ENCODE measurements at places on chromosomes 1 and 21. TPM values are rescaled to one million over a fixed set of nuclear protein-coding genes. Genes with fewer than 3 reads are reported as not detected.

DNA sequence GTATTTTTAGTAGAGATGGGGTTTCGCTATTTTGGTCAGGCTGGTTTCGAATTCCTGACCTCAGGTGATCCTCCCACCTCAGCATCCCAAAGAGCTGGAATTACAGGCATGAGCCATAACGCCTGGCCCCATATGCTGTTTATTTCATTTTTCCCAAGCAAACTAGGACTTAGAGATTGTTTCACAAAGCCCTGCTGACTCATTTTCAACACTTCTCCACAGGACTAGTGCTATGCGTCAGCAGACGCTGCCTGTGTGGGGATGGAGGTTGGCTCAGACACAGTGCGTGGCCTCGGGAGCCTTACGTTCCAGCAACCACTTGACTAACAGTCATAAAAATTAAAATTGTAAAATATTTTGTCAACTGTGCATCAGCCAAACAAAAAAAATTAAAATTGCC lies 22.7 kb downstream of the PKNOX1 start:
- no peak for DNase-seq

DNA sequence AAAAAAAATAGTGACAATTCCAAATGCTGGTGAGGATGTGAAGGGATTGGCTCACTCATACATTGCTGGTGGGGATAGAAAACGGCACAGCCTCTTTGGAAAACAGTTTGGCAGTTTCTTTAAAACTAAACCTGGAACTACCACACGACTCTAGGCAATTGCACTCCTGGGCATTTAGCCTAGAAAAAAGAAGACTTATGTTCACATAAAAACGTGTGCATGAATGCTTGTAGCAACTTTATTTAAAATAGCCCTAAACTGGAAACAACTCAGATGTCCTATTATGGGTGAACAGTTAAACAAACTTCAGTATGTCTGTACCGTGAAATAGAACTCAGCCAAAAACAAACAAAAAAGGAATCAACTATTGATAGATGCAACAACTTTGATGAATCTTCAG lies 9.4 kb upstream of the TMEM9 start:
- DNase-seq, result no peak

Gene RHBDL2
- polyA plus RNA-seq, result 0.95 TPM

DNA sequence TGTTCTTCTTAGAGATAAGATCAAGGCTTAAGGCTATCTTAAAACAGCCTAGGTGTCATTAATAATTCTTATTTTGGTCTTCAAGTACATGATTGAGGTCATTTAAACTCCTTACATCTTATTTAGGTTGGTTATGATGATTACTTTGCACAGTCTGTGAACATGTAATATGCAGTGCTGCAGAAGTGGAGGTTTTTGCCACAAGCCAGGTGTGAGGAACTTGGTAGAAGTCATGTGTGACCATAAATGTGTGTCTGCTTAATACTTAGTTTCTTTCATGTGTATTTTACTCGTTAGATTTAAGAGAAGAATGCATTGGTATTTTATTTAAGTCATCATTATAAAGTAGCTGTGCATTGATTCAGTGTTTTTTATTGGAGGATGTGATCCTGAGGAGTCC lies 10.1 kb downstream of the ATG4C start:
- DNase-seq, result no peak

Gene LCE1C
- not detected for polyA plus RNA-seq

DNA sequence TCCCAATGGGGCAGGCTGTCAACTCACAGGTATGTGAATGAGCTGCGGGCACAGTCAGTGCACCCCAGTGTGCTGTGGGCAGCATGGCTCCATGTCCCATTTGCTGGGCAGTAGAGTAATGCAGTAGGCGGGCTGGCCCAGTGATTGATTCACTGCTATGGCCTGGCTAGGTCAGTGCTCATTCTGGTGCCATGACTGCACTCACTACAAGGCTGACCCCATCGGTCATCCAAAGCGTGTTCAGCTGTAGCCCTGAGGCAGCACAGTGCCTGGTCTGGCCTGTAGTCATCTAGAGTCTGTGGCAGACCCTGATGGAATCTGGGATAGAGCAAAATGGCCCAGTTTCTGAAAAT lies 7.4 kb downstream of the HYI start:
- no peak for DNase-seq

Gene CRYBG2
- polyA plus RNA-seq, result 0.65 TPM

Gene RGSL1
- polyA plus RNA-seq, result not detected

DNA sequence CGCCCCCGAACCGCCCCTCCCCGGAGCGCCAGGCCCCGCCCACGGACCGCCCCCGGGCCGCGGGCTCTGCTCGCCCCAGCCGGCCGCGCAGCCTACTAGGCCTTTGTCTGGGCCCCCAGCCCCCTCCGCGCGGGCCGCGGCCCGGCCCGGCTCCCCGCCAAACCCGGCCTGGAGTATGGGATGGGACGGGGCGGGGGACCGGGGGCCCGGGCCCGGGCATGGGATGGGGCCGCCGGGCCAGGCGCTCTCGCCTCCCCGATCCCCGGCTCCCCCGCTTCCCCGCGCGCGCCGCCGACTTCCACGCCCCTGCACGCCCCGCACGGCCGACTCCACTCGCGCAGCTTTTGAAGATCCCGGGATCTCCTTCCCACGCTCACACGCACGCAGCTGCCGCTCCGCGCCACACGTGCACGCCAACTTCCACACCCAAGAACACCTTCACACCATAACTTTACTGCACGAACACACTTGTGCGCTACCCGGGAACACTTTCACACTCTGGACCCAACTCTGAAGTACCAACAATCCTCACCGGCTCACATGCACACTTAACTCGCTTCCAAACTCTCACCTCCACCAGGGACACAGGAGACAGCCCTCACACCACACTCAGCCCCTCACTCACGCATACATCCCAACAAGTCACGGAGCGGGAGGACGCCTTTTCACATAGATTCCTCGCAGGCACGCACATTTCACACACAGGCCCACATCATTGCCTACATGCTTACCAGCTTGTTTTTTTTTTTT lies 437 bp upstream of the HSPG2 start:
- DNase-seq, result no peak

DNA sequence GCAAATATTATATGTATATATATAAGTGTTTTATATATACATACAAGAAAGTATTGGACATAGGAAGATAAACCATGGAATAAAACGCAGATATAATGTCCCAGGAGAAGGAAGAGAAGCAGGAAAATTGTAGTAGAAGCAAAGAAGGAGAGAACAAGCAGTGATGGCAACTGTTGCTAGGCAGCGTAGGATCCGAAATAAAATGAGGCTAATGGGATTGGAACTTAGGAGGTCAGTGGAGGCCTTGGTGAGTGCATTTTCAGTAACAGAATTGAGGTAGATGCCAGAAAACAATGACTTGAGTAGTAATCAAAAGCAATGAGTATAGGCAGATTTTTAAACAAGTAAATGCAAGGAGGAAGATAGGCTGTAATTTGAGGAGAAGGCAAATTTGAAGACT lies 265.8 kb downstream of the LRRC7 start:
- no peak for DNase-seq

- no peak for DNase-seq
Observed at GRCh38 chr1:45722809-45723208, 27.6 kb downstream of the IPP start.

DNA sequence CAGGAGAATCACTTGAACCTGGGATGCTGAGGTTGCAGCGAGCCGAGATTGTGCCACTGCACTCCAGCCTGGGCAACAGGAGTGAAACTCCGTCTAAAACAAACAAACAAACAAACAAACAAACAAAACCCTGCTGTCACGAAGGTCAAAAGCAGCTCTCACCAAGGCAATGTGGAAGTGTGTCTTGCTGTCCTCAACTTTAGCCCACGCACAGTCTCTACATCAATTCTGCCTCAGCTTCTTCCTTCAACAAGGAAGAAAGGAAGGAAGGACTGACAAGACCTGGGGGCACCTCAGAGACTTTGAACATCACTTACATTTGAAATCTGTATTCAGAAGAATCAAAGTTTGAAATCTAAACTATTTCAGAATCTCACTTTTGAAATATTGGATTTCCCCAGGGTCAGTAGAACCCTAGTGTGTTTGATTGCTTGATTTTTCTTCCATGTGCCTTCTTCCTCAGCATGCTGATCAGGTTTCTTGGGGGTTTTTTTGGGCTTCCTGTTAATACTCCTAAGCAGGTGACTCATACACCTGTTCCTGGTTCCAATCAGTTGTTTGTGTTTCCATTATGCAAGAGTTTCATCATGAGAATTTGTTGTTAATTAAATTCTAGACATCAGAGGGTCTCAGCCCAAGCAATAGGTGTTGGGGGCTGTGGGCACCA lies 6.5 kb upstream of the CSTB start:
- DNase-seq, result no peak

DNA sequence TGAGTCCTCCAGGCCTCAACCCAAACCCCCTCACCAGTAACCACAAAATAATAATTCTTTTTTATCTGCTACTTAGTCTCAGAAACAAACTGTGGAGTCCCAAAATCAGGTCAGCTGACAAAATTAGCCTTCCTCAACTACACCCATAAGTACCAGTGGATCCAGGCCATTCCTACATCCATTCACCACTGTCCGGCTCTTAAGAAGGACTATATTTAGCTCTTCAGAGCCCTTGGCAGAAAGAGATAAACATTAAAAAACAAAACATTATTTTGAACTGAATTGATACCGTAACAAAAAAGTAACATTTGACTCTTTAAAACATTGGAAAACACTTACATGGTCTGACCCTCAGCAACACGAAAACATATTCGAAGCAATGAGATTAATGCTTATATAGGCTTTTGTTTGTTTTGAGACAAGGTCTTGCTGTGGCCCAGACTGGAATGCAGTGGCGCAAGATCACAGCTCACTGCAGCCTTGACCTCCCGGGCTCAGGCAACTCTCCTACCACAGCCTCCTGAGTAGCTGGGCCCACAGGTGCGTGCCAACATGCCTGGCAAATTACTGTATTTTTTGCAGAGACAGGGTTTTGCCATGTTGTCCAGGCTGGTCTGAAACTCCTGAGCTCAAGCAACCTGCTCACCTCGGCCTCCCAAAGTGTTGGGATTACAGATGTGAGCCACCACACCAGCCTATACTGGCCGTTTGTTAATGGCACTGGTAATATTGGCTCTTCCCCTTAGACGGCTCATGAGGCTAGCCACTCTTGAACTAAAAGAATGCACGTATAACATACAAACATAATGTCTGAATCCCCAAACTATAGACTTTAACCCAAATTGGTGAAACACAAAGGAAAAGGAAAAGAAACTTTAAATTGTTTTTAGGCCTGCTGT lies 330.7 kb downstream of the SMYD3 start:
- DNase-seq, result no peak

Gene SAMSN1
- 5.3 TPM for polyA plus RNA-seq

- DNase-seq, result no peak
Observed at GRCh38 chr1:168285971-168286927, 5.6 kb downstream of the TBX19 start.

Gene TNFAIP8L2
- polyA plus RNA-seq, result 1.2 TPM

GRCh38 chr1:174872615-174873058 lies 127.1 kb upstream of the CACYBP start:
- no peak for DNase-seq

DNA sequence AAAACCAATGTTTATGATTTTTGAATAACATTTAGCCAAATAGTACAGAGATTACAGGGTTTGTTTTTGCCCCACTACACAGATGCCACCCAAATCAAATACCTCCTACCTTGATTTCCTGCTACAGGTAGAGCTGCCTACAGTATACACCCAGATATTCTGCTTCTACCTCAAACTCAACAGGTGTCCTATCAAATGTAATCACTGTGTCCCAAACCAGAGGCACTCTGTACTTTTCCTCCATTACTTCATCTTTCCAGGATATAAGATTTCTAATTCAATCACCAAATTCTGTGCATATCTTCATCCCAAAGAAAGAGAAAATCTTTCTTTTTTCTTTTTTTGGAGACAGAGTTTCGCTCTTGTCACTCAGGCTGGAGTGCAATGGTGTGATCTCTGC lies 9.6 kb downstream of the PUM1 start:
- no peak for DNase-seq

Gene WDR47
- polyA plus RNA-seq, result 13.3 TPM

GRCh38 chr1:221753828-221754188 lies 11.9 kb upstream of the DUSP10 start:
- no peak for DNase-seq

Gene OR2AK2
- polyA plus RNA-seq, result not detected

Gene LHX8
- not detected for polyA plus RNA-seq

DNA sequence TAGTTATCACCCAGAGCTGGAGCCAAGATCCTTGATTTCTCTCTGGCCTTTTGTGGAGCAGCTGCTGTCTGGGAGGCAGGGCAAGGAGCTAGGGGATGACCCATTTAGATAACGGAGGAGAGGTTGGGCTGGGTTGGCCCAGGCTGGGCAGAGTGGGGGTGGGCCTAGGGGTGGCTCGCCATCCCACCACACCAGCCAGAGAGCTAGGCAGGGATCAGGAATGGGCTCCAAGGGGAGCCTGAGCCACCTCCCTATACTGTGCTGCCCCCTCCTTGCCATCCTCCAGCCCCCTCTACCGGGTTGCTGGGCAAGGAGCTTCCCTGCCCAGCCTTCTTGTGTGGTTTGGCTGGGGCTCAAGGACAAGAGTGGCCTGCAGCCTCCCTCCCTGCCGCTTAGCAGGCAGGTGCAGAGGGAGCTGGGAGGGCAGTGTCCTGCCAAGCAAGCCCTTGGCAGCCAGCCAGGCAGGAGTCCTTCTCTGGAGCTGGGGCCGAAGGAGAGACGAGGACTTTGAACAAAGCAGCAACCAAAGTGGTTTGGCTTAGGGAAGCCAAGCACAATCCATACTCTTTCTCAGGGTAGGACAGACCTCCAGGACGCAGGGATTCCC lies 4.1 kb downstream of the NUAK2 start:
- DNase-seq, result no peak

Gene KCND3
- 1.3 TPM for polyA plus RNA-seq

GRCh38 chr1:241600496-241600901 lies 39.7 kb downstream of the CHML start:
- DNase-seq, result no peak

DNA sequence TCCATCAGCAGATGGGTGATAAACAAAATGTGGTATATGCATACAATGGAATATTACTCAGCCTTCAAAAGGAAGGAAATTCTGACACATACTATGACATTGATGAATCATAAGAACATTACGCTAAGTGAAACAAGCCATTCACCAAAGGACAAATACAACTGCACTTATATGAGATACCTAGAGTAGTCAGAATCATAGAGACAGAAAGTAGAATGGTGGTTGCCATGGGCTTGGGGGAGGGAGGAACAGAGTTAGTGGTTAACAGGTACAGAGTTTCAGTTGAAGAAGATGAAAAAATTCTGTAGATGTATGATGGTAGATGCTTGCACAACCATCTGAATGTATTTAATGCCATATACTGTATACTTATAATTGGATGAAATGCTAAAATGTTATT lies 39.1 kb upstream of the KCNK2 start:
- DNase-seq, result no peak

Gene FAM43B
- polyA plus RNA-seq, result 1.2 TPM

DNA sequence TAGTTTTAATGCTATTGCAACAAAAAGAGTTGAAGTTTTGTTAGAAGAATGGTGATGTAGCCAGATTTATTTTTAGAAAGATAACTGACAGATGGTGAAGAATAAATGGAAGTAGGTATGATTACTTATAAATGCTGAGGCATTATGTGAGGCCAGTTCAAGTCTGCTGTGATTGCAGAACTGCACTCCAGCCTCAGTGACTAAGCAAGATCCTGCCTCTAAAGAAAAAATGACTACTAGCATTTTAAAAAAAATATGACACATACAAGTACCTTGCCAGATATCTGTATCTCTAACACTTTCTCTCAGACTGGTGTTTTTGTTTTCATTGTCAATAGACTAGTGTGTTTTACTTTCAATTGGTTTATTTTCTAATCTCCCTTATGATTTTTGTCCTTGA lies 1242.4 kb upstream of the ADGRL4 start:
- no peak for DNase-seq

Gene ESPN
- polyA plus RNA-seq, result 18.6 TPM

- no peak for DNase-seq
Observed at GRCh38 chr1:207853372-207853757, 57.6 kb downstream of the CD34 start.
